ENCODE measurements at places on chromosomes 1 and 21.

- DNase-seq, result no peak
Observed at GRCh38 chr1:206023695-206024094, at the start of gene CTSE. TSS of gene CTSE (minus strand) at chr1:206023895. CDS start at chr1:206023791, 104 bp downstream.

DNA sequence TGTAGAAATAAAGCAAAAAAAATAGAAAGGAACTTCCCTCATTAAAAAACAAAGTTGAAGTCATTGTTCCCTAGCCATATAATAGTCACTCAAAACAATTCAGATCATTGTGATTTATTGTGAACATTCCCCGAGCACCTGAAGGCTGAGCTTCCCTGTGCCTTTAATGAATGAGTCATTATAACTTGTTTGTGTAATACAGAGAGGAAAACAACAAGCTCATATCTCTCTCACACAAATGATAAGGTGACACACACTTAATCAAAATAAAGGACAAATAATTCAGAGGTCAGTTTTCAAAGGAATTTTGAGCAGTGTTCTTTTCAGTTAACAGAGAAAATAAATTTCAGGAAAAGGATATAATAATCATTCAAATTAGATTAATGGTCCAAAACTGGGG is 326.2 kb downstream of the DUSP10 start:
- DNase-seq, result no peak

- no peak for DNase-seq
Observed at GRCh38 chr1:220368352-220369265, 96.4 kb upstream of the RAB3GAP2 start.

DNA sequence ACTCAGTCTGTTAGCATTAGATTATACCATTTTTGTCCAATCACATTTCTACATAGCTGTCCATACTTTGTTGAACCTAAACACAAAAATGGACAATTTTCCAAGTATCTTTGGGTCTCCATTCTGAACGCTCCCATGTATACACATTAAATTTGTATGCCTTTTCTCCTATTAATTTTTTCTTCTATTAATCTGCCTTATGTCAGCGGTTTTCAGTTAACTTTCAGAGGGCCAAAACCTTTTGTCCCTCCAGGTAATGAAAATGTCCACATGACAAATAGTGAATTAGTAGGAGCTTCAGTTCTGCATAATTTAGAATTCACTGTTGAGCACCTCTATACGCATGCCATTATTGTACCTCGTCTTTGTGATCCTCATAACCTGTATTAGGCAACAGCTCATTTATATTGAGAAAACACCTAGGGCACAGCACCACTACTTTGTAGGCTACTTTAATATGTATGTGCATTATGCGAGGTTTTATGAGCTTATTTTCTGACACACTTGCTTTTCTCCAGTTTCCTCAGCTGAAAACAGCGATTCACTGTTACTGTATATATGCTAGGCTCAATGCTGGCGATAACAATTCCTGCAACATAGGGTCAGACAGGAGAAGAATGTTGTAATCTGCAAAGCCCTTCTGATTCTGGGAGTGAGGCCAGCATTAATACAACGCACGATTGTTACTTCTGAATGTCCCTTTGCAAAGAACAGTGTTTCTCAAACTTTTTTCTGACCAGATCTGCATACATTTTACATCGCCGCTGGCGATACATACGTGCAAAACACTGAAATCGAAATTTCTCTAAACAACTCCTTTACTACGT is 1.1 kb upstream of the ABCD3 start:
- no peak for DNase-seq

Data from GM12878 (cell line).